A673 (cell line): ENCODE measurements at places on chromosomes 13 and 19. TPM values are rescaled to one million over a fixed set of nuclear protein-coding genes. Genes with fewer than 3 reads are reported as not detected.

Gene HRC
- total RNA-seq = not detected in 2 replicates

DNA sequence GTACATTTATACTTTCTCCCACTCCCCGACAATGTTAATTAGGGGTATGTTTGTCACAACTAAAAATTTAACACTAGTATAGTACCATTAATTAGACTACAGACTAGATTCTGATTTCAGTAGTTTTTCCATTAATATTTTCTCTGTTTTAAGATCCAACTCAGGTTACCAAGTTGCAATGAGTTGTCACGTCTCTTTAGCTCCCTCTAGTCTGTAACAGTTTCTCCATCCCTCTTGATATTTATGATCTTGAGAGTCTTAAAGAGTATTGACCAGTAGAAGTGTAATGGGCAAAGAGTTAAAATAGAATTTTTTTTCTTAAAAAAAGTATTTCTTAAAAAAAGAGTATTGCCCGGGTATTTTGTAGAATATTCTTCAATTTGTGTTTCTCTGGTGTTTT lies 598.1 kb downstream of the TBC1D4 start:
- DNase-seq = no peak

GRCh38 chr19:44575116-44575700 lies 38.2 kb upstream of the IGSF23 start:
- no peak for DNase-seq

DNA sequence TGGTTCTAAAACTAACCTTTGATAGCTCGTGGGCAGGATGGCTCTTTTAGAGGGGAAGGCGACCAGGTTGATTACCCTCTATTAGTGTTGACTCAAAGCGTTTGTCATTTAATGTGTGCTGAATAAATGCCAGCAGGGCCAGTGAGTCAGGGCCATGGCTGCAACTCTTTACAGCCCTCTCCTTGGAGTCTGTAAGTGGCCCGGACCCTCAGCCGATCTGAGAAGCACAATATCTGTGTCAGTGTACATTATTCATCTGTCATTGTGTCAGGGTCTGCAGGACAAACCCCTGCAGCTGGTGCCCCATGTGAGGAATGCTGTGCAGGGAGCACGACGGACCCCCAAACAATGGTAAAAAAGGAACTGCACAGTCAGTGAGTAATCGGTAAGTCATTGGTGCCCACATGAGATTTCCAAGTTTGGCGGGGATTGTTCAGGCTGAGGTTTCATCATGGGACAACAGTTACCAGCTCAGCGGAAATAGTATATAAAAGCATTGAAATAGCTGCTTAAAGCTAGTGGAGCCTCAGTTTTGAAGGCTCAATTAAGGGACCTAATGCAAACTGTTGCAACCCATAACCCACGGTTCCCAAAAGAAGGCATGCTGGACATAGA lies 139.1 kb downstream of the ZNF675 start:
- no peak for DNase-seq

GRCh38 chr13:112968380-112968909 lies 569 bp upstream of the MCF2L start:
- DNase-seq = no peak

Gene GRK1
- not detected in 2 replicates for total RNA-seq

DNA sequence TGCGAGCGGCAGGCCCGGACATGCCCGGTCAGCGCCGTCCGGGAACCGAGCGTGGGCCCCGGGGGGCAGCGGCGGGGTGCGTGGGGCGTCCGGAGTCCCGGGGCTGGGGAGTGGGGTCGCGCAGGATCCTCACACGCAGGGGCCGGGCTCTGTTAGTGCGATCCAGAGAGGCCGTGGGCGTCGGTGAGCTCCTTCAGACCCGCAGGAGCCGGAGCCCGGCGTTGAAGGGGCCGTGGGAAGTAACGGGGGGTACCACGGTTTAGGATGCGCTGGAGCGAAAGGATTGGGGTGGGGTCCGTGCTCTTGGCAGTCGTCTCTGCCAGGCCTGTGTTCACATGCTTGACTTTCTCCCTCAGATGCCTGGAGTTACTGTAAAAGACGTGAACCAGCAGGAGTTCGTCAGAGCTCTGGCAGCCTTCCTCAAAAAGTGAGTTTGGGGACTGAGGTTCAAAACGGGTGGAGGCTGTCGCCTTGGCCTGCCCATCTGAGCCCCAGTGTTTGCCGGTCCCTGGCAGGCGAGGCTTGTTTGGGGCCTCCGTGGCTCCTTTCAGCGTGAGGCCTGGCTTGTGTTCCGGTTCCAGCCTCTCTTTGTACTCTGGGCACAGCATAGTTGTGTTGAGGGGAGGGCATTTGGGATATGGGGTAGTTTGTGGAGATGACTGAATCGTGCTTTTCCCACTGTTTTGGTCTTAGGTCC lies 512 bp downstream of the RPS19 start:
- no peak for DNase-seq

GRCh38 chr19:19134687-19135158 lies 3.6 kb downstream of the TMEM161A start:
- no peak for DNase-seq

Gene SIGLEC7
- total RNA-seq = not detected in 2 replicates

DNA sequence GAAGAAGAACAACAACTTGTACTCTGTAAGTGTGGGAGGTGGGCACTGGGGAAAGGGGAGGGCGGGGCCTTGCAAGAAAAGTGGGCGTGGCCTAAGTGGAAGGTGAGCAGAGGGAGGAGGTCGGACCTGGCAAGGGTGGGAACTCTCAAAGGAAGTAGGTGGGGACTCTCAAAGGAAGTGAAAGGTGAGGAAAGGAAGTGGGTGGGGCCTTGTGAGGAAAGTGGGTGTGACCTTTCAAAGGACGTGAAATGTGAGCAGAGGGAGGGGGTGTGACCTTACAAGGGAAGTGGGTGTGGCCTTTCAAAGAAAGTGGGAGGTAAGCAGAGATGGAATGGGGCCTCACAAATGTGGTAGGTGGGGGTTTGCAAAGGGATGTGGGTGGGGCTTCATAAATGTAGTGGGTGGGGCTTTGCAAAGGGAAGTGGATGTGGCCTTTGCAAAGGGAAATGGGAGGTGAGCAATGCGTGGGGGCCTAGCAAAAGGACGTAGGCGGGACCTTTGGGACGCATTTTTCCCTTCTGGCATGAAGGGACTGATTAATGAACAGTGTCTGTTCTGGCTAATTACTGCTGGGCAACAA lies 25.9 kb downstream of the ACSBG2 start:
- peak; percentile 83 for DNase-seq

Gene ZNF85
- total RNA-seq = 1.4 and 1.9 TPM in 2 replicates

Gene OR4F17
- not detected in 2 replicates for total RNA-seq

Gene CYP4F8
- not detected in 2 replicates for total RNA-seq

- no peak for DNase-seq
Observed at GRCh38 chr19:34925278-34925855, 1.3 kb upstream of the ZNF30 start.

- peak; percentile 89 for DNase-seq
Observed at GRCh38 chr19:56637976-56638555, 4.9 kb upstream of the SMIM17 start.

GRCh38 chr19:8688930-8689329 lies 9.7 kb downstream of the ACTL9 start:
- DNase-seq = no peak

GRCh38 chr19:39127812-39128515 lies 2.4 kb downstream of the PAK4 start:
- no peak for DNase-seq

DNA sequence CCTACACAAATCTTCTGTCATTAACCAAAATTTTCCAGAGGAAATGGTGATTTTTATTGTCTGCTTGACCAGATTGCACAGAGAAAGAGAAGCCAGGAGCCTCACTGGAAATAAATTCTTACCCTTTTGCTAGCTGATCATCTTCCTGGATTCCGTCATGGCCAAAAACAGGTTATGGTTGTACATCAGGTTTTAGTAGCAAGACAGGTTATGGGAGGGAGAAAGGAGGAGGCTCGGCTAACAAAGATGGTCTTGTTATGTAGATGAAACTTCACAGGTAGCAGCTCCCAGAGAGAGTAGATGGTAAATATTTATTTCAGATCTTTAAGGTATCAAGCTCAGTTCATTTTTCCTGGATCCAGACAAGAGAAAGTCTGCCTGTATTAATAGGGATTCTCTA lies 19.7 kb upstream of the CEACAM3 start:
- no peak for DNase-seq

DNA sequence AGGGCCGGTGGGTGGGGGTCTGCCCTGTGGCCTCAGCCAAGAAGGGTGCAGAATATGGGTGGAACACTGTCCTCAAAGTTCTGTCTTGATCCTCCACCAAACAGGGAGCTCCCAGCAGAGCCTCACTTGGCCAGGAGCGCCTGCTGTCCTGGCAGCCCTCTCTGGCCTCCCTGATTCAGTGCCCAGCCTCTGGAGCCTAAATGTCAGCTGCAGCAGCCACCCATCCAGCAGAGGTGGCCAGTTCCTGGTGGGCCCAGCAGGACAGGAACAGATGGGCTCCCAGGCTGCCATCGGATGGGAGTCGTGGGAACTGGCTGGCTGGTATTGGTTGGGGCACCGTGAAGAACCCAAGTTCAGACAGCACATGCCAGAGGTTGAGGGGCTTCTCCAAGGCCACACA lies 1.8 kb upstream of the USE1 start:
- DNase-seq = no peak

DNA sequence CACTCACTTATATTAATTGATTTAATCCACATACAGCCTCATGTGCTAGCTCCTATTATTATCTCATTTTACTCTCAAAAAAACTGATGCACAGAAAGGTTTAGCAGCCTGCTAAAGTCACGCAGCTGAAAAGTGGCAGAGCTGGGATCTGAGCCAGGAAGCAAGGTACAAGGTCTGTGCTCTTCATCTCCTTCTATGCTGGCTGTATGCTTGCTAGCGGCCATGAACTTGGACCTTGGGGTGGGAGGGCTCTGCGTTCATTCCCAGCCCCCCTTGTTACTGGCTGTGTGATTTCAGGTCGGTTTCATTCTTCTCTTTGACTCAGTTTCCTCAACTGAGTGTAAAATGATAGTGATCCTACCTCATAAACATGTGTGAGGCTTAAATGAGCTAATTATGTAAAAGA lies 69.8 kb downstream of the ALOX5AP start:
- no peak for DNase-seq

GRCh38 chr13:50136226-50136625 lies 121.0 kb downstream of the KCNRG start:
- DNase-seq = no peak
